ENCODE measurements at places on chromosomes 5 and 9.

DNA sequence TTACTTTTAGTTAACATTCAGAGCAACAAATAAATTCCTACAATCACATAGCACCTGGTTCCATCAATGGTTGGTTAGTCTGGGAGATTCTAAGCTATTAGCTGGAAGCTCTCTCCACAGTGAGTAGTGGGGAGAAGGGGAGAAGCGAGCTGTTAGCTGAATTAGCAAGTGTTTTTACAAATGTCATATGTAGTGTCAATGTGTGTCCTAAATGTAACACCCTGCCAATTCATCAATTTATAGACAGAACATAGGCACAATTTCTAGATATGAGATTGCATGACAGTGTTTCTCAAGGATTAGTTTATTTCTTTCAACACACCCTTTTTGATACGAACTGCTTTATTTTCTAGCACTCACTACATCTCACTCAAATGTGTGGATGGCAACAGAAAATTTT, 349.0 kb downstream of the PDE4D start:
- no peak for DNase-seq

- DNase-seq, result peak; percentile 14
Measured at GRCh38 chr5:76715486-76715735, 515 bp upstream of the F2R start.

GRCh38 chr9:87387351-87388011, 110.2 kb upstream of the DAPK1 start:
- DNase-seq, result no peak

- no peak for DNase-seq
Measured at GRCh38 chr5:170006021-170006420, 25.7 kb upstream of the INSYN2B start.

GRCh38 chr9:23774266-23774665, 51.8 kb downstream of the ELAVL2 start:
- DNase-seq, result no peak

DNA sequence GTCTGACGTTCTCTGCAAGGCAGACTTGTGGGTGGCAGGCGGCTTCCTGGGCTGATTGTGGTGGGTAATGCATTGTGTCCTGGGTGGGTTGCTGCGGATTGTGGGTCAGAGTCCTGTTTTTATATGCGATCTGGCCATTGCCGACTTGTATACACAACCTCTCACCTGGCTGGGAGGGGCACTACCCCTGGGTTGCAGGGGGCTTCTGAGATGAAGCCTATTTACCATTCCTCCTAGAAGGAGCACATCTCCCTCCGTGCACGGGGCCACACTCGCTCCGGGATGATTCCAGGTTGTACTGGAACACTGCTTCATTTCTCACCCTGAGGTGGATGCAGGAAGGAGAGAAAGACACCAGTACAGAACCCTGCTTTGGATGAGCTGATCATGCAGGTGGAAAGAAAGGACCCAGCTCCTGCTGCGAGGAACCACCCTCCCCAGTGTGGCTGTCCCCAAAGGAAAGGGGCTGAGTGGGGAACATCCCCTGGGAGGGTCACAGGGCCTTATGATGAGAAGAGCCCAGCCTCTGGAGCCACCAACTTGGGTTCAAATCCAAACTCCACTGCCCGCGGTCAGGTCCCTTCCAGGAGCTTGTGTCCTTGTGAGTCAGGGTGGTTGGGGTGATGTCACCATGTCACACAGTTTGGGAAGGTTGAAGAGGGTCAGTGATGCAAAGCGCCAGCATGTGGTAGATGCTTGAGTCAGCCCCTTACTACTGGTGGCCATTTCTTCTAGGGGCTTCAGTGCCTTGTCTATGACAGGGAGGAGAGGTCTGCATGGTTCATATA, 151.8 kb upstream of the COL5A1 start:
- no peak for DNase-seq

DNA sequence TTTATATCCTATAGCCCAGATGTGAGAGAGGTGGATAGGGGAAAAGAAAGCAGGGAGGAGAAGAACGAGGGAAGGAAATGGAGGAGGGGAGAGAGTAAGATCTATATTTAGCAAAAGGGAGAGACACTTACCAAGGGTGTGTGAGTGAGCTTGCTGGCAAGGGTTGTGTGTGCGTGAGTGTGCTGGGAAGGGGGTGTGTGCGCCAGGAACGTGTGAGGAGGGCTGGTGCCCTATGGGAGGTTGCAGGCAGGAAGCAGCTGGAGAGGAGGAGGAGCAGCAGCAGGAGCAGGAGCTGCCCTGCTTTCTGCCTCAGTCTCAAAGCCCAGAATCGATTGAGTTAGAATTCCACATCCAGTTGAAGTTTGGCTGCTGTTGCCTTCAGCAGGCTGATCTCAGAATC, 148.3 kb upstream of the RUSC2 start:
- no peak for DNase-seq

DNA sequence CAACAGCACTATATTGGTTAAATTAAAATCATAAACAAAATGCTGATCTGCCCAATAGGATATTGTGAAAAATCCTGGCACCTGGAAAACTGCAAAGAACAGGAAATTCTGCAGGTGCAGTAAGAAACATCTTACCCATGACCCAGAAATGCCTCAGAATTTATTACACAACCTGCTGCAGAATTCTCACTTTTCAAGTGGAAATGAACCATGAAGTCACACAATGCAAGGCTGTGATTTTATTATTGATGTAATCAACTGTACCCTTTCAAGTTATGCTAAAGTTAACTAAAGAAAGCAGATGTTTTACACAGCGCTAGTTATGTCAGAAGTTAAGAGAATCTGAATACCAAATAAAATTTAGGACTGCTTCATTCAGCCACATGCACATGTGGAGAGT, 6.0 kb downstream of the STRBP start:
- DNase-seq, result no peak

DNA sequence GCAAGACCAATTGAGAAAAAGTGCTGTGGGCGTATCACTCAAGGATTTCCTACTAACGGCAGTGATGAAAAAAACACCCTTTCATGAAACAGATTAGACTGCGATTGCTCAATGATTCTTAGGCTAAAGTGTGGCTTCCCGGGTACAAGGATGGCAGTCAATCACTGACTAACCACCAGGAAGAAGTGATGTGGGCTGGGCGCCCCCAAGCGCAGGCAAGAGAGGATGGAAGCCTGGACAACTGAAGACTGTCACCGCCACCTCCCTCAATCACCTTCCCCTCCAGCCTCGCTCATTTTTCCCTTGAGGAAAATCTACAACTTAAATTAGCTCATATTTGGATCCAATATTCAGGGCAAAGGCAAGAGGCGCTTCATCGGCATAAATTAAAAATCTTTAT, 707.2 kb downstream of the MTRR start:
- no peak for DNase-seq

GRCh38 chr5:40386289-40386688, 293.4 kb upstream of the PTGER4 start:
- peak; percentile 61 for DNase-seq

- DNase-seq, result no peak
Measured at GRCh38 chr9:106921341-106921899, 58.5 kb downstream of the ZNF462 start.

DNA sequence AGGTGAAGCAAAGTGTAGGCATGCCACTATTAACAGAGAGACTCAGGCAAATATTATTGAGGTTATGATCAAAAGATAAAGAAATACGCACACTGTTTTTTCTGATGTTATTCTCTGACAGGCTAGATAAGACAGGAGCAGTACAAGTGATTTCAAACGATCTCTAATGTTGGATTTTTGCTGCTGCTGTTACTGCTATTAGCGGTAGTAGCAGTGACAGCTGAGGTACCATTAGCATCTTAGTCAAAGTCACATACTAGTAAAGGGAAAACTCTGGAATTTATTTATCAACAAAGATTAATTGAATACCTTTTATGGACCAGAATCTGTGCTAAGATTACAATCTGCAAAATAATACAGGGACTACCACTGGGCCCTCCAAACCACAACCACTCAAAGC, 362.4 kb upstream of the CDH6 start:
- no peak for DNase-seq

- DNase-seq, result peak; percentile 80
Measured at GRCh38 chr9:127578952-127579853, 32.9 kb upstream of the STXBP1 start.

DNA sequence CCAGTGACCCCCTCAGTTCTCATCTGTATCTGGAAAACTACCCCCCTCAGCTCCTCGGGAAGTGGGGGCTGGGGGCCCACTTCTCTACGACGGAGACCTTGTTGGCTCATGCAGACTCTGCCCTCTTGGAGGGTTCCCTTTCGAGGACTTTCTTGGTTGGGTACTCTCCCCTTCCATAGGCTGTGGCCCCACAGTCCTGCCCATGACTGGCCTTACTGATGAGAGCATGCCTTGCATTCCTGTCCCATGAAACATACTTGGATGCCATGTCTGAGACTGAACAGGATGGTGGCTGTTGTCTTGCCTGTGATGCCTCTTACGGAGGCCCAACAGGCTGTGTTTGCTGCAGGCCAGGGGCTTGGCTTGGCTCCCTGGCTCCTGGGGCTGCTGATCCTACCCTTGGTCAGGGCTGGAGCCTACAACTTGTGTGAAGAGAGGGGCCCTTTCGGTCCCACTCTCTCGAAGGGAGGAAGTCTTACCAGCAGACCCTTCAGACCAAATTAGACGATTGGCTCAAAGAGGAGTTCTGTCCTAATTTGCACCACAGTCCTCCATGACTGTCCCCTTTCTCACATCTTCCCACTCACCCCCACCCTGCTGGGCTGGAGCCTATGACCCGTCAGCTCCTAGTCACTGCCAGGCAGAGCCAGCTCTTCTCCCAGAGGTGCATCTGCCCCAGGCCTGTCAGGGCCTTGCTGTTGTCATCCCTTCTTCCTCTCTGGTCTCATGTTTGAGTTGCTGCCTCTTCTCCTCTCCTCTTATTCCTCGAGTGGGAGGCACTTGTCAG, 109.9 kb downstream of the CACNA1B start:
- DNase-seq, result no peak

GRCh38 chr5:179306191-179307012, 38.9 kb downstream of the ADAMTS2 start:
- DNase-seq, result no peak

DNA sequence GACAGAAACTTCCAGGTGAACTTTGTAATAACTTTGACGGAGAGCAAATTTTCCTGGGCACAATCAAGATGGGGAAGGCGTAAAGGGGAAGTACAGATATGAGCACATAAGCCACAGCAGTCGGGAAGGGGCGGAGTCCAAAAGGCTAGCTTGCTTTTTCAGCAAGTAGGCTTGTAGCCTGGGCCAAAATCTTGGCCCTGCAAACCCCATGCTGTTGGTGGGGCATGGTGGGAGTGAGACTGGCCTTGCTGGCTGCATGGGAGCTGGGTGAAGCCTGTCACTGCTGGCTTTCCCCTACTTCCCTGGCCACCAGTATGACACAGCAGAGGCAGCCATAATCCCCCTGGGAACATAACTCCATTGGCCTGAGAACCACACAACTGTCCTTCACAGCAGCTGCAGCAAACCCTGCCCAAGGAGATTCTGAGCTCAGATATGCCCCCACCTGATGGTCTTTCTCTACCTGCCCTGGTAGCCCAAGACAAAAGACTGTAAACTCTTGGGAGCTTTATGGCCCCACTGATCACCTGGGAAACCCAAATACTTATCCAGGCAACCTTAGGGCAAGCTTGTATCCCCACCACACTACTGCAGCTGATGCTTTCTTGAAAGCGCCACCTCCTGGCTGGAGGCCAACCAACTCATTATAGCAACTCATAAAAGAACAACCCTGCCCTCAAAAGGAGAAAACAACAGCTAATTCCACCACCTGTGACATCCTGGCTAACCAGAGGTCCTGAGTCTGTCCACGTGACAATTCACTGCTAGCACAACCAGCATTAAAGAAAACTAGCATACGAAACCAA, 24.0 kb downstream of the DCTN4 start:
- DNase-seq, result peak; percentile 73

DNA sequence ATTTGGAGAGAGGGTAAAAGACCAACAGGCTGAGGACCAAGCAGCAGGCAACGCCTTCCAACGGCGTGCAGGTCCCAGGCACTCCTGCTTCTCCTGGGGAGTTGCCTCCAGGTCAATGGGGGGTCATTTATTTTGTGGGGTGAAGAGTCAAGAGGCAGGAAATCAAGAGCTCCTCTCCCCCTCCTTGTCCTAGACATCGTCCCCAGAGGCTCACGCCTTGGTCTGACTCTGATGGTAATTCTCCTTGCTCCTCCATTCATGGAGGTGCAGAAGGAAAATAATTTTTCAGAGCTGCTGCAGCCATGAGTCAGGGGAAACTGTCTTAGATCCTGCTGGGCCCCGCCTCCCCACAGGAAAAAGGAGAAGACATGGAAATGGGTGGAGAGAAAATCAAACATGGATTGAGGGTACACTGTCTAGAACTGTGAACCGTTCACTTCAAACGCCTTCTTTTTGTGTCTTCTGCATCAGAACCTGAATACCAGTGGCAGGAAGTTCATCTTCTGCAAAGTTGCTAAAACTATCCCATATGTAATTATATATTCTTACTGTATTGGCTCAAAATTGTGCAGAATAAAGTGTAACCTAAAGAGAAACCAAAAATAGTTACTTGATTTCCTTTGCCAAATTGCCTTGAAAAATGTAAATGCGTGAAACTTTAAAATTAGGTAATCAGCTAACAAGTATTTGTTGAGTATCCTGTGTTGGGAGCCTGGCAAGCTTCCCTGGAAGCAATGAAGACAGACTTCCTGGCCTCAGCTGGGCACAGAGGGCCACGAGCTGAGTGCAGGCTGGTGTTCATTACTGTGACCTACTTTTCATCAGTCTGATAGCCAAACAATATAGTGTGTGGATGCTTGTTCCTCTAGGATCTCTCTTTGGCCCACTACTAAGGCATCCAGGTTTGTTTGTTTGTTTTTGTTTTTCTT, 142.0 kb downstream of the CMYA5 start:
- no peak for DNase-seq

GRCh38 chr9:133226219-133227171, 17.4 kb upstream of the OBP2B start:
- no peak for DNase-seq

GRCh38 chr9:134492281-134492691, 149.3 kb upstream of the COL5A1 start:
- no peak for DNase-seq

GRCh38 chr9:126830827-126831226, 26.0 kb downstream of the ZBTB43 start:
- no peak for DNase-seq

DNA sequence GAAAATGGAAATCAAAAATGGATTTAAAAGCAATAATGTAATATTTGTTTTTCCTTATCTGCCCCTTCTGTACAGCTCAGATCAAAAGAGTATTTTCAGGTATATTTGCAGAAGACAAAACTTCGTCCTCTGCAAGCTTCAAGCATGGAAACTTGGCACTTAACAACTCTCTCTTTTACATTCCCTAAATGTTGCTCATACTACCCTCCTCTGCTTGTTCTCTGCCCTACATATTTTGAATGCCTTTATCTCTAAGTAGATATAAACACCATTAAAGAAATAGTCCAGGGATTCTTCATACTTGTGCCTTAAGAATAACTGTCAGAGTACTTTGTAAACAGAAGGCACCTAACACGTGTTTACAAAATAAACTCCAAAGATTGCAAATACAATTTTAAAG, 19.2 kb upstream of the SMC2 start:
- no peak for DNase-seq

GRCh38 chr5:161546470-161547301, at the start of gene GABRB2:
Gene GABRB2 (minus strand): TSS chr5:161546725. CDS start chr5:161546643, 82 bp downstream.
- peak; percentile 32 for DNase-seq
